RPMI7951 (cell line): ENCODE measurements at places on chromosomes 11 and 22. TPM values are rescaled to one million over a fixed set of nuclear protein-coding genes. Genes with fewer than 3 reads are reported as not detected.

The MMP11 gene
- total RNA-seq: 52.3 and 55.0 TPM in 2 replicates

DNA sequence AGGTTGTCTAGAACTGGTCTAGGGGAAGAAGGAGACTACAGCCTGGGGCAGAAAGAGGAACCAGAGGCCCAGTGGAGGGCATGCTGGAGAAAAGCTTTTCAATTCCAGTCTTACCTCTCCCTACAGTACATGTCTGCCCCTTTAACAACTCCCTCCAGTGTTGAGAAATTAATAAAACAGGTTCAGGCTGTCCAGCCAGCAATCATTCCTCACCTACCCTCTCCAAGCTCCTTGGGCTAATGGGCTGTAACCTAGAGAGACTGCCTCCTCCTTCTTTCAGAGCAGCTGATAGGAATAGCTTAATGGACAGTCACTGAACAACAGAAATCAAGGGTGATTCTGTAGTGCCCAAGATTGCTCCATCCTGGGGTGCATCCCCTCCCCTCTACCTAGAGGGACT is 8.8 kb downstream of the SLC35F2 start:
- no peak for DNase-seq

- DNase-seq: peak; percentile 93
Observed at GRCh38 chr11:1749395-1750351, 722 bp downstream of the IFITM10 start.

DNA sequence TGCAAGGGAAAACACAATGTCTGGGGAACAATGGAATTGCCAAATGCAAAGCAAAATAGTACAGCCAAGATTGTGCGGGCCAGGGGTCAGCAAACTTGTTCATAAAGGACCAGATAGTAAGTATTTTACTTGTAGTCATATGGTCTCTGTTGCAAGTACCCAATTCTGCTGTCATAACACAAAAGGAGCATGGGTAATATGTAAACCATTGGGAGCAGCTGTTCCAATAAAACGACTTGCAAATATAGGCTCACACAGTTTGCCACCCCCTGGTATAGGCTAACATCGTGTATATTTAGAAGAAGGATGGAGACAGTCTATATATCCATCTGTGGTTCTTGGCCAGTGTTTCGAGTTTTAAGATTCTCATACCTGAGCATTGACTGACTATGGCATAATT is 15.6 kb downstream of the SDHAF2 start:
- DNase-seq: no peak

The OR6T1 gene
- total RNA-seq: not detected in 2 replicates

DNA sequence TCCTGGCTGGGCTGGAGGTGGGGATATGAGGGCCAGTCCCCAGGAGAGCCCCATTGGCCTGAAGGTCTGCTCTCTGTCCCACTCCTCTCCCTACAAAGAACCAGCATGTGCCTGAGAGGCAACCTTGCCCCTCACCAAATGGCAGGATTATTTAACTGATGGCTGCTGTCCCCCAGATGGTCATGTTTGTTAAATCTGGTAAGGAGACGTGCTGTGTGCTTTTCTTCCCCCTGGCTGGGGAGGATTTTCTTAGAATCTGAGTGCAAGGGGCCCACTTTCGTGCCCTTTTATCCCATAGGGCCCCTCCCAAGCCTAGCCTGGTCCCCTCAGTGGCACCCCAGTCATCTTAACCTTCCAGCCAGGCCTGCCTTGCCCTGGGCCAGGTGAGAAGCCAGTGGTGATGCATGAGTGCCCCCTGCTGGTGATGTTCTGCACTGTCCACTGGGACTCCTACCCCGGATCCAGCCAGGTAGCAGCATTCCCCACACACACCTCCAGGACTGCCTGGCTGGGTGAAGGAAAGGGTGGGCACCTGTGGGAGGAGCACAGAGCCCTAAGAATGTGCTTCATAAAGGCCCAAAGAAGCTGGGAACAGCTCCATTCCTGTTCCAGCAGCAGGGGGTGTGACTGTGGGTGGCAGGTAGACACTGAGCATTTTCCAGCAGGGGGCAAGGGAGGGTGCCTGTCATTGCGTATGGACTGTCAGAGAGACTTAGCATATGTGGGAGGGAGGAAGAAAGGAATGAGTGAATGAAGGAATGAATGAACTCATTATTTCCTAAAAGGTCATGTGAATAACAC is 28.9 kb downstream of the MFNG start:
- DNase-seq: peak; percentile 41

The PHLDB1 gene
- 45.1 and 50.9 TPM in 2 replicates for total RNA-seq

The TPH1 gene
- under 0.01 TPM in 1 of 2 replicates, not detected in the other for total RNA-seq

The GRK3 gene
- 1.1 and 1.2 TPM in 2 replicates for total RNA-seq

DNA sequence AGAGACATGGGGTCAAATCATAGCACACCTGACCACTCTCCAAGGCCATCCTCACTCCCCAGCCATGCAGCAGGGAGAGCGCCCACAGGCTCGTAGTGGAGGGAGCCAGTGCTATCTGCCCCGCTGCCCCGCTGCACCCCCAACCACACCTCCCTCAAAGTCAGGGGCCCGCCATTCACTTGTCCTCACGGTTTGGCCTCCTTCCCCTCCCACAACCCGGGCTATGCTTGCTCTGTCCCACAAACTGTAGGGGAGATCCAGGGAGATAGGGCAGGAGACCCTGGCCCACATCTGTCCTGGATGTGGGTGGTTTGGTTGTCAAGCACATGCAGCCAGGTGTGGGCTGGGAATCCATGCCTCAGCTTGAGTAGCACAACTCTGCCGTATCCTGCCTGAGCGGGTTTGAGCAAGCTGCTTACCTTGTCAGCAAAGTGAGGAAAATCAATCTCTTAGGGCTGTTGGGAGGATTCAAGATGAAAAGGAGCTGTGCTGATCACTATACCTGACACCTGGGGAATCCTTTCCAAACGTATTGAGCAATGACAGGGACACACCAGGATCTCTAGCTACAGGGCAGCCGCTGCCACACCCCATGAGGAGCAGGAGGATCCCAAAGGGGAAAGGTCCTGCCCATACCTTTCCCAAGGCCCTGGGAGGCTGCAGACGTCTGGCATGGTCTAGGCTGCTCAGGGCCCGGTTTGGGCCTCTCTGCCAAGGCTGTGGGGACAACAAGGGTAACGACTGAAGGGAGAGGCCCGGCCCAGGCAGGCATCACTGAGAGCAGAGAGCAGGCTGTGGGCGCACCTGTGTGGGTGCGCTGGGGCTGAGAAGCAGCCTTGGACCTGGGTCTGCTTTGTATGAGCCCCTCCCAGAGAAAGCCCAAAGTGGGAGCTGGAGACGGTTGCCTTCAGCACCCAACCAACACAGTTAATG is 23.3 kb downstream of the KCNJ5 start:
- no peak for DNase-seq

The NPAS4 gene
- total RNA-seq: not detected in 2 replicates

GRCh38 chr11:73453562-73453961 is 77.4 kb downstream of the RELT start:
- no peak for DNase-seq

The TMEM86A gene
- 0.12 and 0.49 TPM in 2 replicates for total RNA-seq

GRCh38 chr11:88507771-88508417 is 170.4 kb upstream of the CTSC start:
- no peak for DNase-seq

The RASSF10 gene
- total RNA-seq: 0.12 and 0.20 TPM in 2 replicates

The TAGLN gene
- 319 and 359 TPM in 2 replicates for total RNA-seq

DNA sequence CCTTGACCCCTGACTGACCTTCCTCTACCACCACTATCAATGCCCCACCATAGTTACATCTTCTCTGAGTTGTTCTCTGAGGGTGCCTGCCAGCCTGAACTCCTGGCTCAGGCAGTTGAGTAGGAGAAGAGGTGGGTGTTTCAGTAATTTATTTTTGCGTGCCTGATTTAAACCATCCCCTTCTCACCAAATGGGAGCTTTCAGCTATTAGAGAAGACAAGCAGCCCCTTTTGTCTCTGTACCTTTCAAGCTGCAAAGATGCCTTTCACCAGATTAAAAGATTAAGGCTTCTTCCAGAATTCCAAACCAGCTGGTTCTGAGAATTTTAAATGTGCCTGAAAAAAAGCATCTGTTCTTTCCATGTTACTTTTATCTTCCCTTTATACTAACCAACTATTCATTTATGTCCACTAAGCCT is 223.8 kb downstream of the FAM76B start:
- no peak for DNase-seq

DNA sequence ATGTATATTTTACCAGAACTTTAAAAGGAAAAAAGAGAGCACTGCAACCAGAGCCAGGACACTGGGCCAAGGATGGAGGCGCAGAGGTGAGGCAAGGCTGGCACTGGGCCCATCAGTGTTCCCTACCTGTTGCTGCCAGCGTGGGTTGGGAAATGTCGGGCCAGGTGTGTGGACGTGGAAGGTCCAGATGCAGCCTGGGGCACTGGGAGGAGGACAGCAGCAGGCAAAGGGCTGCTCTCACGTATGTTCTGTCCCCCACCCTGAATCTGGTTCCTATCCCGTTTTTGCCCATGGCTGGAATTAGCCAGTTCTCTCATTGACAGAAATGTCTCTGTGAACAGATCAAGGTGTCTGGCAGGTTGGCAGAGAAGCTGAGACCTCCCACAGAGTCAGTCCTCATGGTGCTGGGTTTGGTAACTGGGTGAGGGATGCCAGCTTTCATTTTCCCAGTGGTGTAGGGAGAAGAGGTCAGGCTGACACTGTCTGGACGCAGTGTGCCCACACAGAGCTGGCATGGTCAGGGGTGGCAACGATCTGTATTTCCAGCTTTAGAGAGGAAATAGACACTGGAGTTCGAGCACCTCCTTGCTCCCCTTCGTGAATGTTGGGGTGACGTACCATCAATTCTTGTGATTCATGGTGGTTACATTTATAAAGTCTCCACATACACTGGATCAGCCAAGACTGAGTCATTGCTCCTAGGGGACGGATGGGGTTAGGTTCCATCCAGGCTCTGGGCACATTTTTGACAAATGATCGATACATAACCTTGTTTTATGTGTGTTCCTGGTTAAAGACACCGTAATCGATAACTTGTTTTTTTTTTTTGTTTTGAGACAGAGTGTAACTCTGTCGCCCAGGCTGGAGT is 4.3 kb upstream of the PNPLA3 start:
- peak; percentile 67 for DNase-seq

DNA sequence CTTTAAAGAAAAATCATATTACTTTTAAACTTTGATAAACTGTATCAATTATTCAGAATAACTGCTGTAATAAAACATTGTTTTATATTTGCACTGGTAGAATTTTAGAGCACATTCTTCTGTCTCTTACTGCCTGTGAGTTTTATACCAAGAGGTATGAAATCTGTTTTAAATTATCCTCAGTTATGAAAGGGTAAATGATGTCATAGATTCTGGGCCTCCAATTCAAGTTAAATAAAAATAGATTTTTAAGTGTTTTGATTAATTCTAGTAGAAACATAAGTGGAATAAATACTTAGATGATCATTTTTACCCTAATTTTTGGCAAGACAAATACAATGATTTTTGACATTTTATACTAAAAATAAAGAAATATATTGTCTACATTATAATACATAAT is 93.0 kb downstream of the GUCY1A2 start:
- no peak for DNase-seq

GRCh38 chr11:115590254-115590653 is 86.0 kb upstream of the CADM1 start:
- DNase-seq: no peak

The VWCE gene
- total RNA-seq: under 0.01 TPM in 1 of 2 replicates, not detected in the other

The APOA5 gene
- not detected in 2 replicates for total RNA-seq

The PCNX3 gene
- total RNA-seq: 9.1 and 11.9 TPM in 2 replicates

The TRAF6 gene
- 5.0 and 7.2 TPM in 2 replicates for total RNA-seq

The APOL4 gene
- total RNA-seq: 0.20 TPM in 1 of 2 replicates, not detected in the other

GRCh38 chr11:72981080-72981479 is 161.0 kb downstream of the FCHSD2 start:
- no peak for DNase-seq

- DNase-seq: no peak
Observed at GRCh38 chr11:120302001-120302805, 22.9 kb upstream of the TLCD5 start.

DNA sequence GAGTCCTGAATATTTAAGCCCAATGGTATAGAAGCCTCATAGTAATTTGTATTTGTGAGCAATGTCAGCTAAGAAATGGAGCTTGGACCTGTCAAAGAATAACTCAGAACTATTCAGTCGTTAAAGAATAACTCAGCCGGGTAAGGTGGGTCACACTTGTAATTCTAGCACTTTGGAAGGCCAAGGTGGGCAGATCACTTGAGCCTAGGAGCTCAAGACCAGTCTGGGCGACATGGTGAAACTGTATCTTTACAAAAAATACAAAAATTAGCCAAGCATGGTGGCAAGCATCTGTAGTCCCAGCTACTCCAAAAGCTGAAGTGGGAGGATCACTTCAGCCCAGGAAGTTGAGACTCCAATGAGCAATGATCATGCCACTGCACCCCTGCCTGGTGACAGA is 1526.5 kb downstream of the LRRC4C start:
- no peak for DNase-seq

- DNase-seq: peak; percentile 42
Observed at GRCh38 chr11:6443269-6444003, 2.6 kb upstream of the HPX start.

GRCh38 chr11:119205080-119205479 is 1.1 kb upstream of the CBL start:
- no peak for DNase-seq

GRCh38 chr11:42992594-42992993 is 319.2 kb upstream of the API5 start:
- DNase-seq: no peak

DNA sequence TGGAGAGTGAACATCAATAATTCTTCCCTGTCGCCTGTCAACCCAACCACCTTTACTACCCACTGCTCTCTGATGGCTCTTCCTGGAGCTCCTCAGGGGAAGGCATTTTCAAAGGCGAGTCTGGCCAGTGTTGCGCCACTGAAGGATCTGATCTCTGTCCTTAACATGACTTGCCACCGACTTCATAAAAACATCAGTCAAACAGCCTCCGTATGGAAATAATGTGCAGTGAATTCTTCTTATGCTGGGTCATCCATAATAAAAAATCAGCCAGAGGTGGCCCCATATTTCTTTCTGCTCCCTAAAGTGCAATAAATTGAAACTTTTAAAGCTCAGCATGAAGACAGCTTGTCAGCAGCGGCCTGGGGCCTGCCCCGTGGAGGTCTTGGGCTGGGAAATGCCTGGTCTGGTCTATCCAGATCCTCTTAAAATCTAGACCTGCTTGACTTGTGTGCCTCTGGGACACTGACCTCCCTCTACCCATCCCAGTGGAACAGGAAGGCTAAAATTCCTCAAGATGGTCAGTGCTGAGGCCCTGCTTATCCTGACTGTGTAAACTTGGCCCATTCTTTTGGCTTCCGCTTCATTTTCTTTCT is 199.5 kb downstream of the MYO18B start:
- no peak for DNase-seq

The TMA7B gene
- 0.20 and 0.24 TPM in 2 replicates for total RNA-seq

GRCh38 chr22:22866381-22867111 is 21.1 kb upstream of the IGLL5 start:
- no peak for DNase-seq

The LAYN gene
- total RNA-seq: 10.9 and 13.3 TPM in 2 replicates

DNA sequence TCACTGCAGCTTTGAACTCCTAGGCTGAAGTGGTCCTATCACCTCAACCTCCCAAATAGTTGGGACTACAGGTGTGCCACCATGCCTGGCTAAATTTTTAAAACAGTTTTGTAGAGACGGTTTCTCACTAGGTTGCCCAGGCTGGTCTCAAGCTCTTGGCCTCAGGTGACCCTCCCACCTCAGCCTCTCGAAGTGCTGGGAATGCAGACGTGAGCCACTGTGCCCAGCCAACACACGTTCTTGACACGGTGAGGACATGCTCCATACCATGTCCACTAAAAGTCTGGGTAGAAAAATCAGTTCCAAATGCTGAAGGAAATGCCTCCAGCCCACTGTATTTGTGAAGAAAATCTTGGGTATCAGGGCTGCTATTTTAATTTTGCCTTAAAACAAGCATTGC is 46.9 kb downstream of the PDHX start:
- no peak for DNase-seq

GRCh38 chr22:41830174-41830573 is 2.7 kb upstream of the SREBF2 start:
- DNase-seq: no peak

The RIN1 gene
- total RNA-seq: 28.0 and 38.8 TPM in 2 replicates

The B3GAT1 gene
- not detected in 2 replicates for total RNA-seq
